Right atrium auricular region (tissue), 2 donors: ENCODE measurements at places on chromosomes 1 and 21.

GRCh38 chr1:178532392-178532791 lies 19.5 kb downstream of the TEX35 start:
- peak; percentile 93 for DNase-seq

DNA sequence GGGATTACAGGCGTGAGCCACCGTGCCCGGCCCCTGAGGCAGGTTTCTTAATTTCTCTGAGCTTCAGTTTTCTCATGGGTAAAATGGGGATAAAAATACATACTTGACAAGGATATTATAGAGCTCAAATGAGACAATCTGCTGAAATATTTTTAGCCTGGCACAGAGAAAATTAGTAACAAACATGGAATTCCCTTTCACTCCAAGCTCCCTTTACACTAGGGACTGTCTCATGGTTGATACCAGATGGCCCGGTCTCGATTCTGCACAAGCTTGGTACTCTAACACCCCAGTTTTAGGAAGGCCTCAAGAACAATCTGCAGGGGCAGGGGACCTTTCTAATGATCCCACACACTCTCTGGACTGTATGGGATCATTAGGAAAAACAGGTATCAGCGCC lies 671.7 kb downstream of the SMYD3 start:
- DNase-seq: no peak

GRCh38 chr1:237792726-237793125 lies 98.0 kb downstream of the ZP4 start:
- DNase-seq: no peak

DNA sequence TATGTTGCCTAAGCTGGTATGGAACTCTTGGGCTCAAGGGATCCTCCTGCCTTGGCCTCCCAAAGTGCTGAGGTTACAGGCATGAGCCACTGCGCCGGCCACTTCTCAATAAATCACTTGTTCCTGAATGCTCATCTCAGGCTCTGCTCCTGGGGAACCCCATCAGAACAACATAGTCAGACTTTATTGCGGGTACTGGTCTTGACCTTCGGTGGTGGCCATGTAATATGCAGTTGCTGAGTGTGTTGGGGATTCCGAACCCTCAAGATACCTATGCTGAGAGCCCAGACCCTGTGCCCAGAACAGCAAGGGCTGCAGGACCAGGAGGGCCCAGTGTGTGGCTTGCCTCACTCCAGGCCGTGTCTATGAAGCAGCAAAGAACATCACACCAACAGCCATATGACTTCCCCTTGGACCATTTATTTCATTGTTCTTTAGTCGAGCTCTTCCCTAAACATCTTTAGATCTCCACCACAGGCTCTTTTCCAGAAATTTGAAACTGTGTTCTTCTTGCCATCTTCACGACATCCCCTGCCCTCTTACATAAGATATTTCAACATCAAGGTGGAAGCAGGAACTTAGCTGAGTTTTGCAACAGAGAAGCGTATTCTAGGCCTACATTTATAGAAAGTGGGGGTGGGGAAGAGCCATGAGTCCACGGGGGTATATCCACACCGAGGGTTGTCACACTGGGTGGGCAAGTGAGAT lies 12.7 kb upstream of the SDHB start:
- DNase-seq: no peak

DNA sequence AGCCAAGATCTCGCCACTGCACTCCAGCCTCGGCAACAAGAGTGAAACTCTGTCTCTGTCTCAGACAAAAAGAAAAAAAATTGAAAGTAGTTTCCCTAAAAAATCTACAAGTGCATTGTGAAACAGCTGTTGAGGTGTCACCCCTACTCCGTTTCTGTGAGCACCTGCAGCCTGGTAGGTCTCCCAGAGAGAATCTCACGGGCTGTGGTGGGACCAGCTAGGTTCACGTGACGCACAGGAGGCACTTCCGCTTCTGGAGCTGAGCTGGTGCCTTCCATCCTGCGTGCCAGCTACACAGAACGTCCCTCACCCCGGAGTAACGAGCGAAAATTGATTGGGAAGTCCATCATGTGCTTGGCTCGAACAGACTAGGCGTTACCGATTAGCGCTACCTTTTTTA lies 66.8 kb downstream of the COL24A1 start:
- no peak for DNase-seq
